ENCODE measurements at places on chromosomes 7 and 10.
A peak's percentile ranks its signal among the peaks of the same experiment; 100 is the strongest.

DNA sequence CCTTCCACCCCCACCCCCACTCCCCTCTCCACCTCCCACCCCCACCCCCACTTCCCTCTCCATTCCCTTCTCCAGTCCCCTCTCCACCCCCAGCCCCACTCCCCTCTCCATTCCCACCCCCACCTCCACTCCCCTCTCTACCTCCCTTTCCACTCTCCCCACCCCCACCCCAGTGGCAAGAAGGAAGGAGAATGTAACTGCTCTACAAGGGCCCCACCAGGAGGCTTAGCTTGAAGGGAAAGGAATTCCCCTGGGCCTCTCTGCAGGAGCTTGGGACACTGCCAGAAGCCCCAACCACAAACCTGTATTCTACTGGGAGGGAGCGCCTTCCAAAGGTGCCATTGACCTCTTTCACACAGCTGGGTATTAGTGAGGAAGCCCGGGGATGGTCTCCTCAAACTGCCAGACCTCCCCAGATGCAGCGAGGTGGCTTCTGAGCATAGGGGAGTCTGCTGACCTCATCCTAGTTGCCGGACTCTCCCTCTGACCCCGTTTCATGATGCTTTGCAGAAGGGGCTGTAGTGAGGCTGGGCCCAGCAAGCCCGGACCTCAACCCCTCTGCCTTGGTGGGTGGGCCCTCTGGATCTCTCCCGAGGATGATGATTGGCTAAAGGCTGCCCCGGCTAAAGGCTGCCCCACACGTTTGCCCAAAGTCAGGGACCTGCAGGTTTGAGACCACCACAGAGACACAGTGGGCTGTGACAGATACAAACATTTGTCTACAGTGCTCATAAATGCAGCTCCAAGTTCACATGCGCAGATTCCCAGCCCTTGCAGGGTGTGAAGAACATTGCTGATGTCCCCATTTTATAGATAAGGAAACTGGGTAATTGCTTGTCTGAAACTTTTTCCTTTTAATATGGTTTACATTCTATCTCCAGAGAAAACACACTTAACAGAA is 2.9 kb downstream of the DEPP1 start:
- DNase-seq = peak; percentile 86

- DNase-seq = no peak
These were observed 106.6 kb downstream of the ACTR3B start for GRCh38 chr7:152866125-152866524.

DNA sequence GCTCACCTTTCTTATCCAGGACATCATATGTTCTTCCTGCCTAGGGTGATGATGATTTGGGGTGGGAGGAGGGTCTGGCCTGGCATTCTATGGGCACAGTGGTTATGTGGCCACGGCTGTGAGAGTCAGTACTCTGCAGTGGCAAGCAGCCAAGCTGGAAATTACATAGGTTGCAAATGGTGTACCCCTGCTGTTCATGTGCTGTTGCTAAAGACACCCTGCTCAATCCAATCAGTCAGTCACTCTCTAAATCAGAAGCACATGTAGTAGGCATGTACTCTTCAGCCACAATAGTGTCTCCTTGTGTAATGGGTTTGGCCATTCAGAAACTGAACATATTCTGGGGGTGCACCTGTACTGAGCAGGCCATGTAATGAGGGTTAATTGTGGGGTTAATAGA is 449.1 kb upstream of the ANKRD30A start:
- DNase-seq = no peak

- peak; percentile 98 for DNase-seq
These were observed 53.7 kb downstream of the SLC16A12 start for GRCh38 chr10:89481662-89482061.

DNA sequence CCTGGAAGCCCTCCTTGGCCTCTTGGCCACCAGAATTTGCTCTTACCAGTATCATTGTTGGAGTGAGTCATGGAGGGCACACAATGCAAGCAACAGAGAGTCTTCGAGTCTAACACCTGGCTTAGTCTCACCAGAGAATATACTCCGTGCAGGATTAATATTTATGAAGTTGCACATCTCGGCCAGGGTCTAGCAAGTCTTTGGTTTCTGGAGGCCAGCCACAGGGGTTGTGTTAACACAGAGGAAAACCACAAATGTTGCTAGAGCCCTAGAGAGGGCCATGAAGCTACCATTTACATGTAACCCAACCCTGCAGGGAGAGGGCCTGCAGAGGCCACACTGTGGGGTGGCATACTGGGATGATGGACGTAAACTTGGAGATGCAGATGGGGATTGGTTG is 71.8 kb downstream of the MTPN start:
- no peak for DNase-seq

GRCh38 chr10:103470761-103471653 is 8.0 kb downstream of the CALHM3 start:
- no peak for DNase-seq

DNA sequence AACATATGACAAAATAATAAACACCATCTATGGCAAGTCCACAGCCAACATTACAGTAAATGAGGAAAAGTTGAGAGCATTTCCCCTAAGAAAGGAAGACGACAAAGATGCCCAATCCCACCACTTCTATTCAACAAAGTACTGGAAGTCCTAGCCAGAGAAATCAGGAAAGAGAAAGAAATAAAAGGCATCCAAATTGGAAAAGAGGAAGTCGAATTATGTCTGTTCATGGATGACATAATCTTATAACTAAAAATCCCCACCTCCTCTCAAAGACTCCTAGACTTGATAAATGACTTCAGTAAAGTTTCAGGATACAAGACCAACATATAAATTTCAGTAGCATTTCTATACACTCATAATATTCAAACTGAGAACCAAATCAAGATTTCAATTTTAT is 288.5 kb upstream of the POT1 start:
- DNase-seq = no peak

DNA sequence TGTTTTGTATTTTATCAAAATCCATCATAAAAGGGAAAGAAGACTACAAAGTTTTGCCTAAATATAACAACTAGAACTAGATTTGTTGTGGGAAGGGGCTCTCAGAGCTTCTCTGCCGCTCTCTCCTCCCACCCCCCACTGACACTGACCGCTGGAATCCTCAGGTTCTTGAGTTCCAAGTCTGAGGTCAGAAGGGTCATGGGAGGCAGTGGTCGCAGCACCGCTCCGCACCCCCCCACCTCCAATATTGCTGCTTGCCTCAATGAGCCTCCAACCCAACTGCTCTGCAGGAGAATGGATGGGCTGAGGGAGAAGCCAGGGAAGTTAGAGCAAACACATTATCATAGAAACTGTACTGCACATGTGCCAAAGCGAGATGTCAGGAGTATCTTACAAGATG is 359.4 kb downstream of the GRID1 start:
- no peak for DNase-seq

DNA sequence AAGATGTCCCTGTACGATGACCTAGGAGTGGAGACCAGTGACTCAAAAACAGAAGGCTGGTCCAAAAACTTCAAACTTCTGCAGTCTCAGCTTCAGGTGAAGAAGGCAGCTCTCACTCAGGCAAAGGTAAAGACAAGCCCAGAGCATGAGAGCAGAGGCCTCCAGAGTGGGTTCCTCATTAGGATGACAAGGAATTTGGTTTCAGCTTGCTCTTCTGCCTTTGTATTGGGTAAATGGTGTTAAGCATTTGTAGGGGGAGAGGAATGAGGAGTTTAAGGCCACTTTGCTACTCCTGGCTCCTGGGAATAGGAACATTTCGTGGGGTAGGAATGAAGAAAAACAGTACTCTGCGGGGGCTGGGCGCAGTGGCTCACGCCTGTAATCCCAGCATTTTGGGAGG is 8.2 kb downstream of the RBM17 start:
- DNase-seq = no peak

- no peak for DNase-seq
These were observed 153.6 kb downstream of the CELF2 start for GRCh38 chr10:11170993-11171851.

DNA sequence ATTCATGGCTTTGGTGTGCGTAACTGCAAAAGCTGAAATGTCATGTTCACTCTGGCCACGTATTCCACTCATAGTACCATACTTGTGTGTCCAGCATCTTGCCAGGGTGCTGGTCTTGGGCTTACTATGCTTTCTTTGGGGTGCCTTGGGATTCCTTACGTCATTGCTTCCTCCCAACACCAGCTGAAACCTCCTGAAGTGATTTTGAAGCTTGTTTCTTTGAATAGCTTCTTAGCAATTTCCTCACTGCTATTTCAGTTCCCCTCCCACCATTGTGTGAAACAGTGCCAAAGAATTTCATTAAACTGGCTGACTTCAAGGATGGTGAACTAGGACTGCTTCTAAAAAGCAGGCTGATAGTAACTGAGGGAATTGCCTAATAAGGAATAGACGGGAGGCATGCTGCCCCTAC is 36.9 kb downstream of the ENTPD1 start:
- peak; percentile 43 for DNase-seq

GRCh38 chr7:127021019-127021738 is 231.6 kb downstream of the GRM8 start:
- DNase-seq = no peak

- DNase-seq = no peak
These were observed 111.0 kb downstream of the GRID1 start for GRCh38 chr10:86255405-86256251.

- DNase-seq = no peak
These were observed 1.6 kb downstream of the NUP42 start for GRCh38 chr7:23183279-23184012.

DNA sequence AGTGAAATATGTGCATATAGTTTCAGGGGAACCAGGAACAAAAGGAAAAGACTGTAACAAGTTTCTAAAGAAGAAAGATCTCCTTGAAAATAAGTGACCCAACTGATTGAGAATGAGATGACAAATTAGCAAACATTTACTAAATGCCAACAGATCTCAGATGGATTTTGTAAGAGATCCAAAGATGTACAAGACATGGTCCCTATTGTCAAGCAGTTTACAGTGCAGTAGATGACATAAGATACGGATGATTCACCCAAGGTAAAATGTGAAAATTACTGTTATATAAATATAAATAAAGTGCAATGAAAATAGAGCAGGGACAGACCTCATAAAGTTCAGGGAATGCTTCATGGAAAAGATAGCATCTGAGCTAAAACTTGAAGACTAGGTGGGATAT is 121.5 kb upstream of the FZD1 start:
- DNase-seq = no peak

GRCh38 chr10:48745662-48746245 is 61.1 kb downstream of the WDFY4 start:
- DNase-seq = no peak

GRCh38 chr10:100508691-100509150 is 10.9 kb downstream of the SEC31B start:
- DNase-seq = peak; percentile 58

DNA sequence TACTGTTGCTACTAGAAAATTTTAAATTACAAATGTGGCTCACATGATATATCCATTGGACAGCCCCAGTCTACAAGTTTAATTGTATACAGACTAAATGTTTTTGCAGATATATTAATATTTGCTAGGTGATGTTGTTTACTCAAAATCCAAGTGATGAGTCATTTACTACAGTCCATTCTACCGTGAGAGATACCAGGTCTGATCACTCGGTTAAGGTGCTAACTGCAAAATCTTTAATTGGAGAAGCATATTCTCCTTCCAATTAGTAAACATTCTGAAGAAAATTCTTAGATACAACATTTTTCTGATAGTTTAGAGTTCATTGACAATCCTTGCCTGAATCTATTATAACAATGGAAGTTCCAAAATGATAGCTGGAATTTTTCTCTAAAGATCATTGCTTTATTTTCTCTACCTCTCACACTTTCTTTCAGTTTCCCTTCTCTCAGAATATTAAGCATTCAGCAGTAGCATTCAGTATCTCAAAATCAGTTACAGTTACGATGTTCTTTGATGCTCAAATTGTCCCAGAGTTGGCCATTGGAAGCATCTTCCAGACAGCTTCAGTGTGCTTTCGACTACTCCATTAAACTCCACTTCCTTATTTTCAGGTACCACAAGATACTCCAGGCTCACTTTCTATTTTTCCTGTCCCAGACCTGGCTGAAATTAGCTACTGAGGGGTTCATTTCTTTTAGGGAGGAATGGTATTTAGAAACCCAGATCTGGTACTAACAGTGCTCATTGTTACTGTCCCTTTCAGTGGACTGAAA is 2.3 kb downstream of the ABCB1 start:
- DNase-seq = no peak

DNA sequence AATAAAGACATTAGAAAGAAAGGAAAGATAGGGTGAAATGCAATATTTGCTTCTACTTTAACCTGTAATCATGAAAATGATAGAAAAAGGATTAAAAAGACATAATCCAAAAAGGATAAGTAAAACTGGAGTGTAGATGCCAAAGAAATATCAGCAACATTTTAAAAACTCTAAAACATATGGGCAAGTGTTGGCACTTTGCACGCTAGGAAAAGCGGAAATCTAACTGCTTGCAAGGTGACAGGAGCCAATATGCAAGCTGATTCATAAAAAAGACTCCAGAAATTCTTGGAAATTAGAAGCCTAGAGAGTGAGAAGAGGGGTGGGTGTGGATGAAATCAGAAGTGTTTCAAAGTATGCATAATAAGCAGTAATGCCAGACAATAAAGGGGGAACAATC is 161.1 kb downstream of the SEMA3E start:
- DNase-seq = no peak

- no peak for DNase-seq
These were observed 118.6 kb downstream of the NRF1 start for GRCh38 chr7:129730159-129730558.

- peak; percentile 46 for DNase-seq
These were observed 18.3 kb downstream of the FZD9 start for GRCh38 chr7:73451780-73452398.

DNA sequence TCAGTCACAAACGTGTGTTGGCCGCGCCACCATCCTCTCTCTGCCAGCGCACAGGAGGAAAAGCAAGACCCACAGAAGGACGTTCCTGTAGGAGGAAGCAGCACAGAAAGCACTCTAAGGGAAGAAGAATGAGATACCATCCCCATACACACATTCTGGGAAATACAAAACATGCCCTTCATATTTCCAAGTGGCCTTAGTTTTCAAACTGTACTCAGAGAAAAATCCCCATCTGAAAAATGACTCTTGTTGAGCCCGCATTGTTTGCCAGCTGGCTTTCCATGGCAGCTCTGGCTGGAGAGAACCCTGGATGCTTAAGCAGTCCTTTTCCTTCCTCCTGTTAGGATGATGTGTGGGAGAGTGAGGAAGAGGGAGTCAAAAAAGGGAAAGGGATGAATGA is 33.1 kb downstream of the MTURN start:
- no peak for DNase-seq

- no peak for DNase-seq
These were observed 7.0 kb upstream of the EVX1 start for GRCh38 chr7:27235387-27236311.

GRCh38 chr10:9957351-9957750 is 1060.3 kb upstream of the CELF2 start:
- DNase-seq = peak; percentile 14

DNA sequence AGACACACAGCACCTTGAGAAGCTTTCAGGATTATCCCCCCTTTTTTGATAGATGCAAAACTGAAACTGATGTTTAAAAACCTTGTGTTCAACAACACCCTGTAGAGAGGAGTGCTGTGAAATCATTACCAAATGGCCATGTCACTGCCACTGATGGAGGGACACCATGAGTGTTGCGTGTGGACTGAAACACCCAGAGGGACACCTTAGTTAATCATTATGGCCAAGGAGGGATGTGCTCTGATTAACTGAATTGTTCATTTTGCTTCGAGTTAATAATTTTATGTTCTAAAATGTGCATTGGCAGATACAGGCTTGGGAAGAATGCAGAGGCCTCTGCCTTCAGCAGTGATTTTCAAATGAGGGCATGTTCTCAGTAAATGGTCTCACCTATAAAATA is 226.0 kb downstream of the KLF6 start:
- no peak for DNase-seq

GRCh38 chr7:96979551-96980276 is 25.6 kb upstream of the DLX6 start:
- DNase-seq = no peak

- no peak for DNase-seq
These were observed 110.2 kb downstream of the SRI start for GRCh38 chr7:88109612-88110011.
